ENCODE measurements at places on chromosomes 7 and 10.

DNA sequence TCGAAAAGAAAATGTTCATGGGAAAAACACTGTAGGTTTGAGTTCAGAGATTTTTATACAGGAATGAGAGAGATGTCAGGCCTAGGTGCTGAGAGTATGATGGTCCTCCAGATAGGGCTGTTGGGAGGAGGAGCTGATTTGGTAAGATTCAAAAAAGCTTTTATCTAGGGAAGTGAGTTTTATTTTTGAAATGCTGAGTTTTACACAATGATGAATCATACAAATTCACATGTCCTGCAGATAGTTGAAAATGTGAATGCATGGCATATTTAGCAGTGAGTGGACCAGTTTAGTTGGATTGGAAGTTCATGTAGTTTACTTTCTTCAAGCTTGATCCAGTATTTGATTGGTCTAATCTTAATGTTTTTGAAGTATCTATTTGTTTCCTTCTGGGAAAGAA, 154.8 kb downstream of the LRRC4 start:
- DNase-seq, result no peak

GRCh38 chr7:34091321-34091917, 186.1 kb downstream of the BMPER start:
- DNase-seq, result no peak

GRCh38 chr10:95266674-95267095, 24.1 kb downstream of the PDLIM1 start:
- DNase-seq, result no peak

DNA sequence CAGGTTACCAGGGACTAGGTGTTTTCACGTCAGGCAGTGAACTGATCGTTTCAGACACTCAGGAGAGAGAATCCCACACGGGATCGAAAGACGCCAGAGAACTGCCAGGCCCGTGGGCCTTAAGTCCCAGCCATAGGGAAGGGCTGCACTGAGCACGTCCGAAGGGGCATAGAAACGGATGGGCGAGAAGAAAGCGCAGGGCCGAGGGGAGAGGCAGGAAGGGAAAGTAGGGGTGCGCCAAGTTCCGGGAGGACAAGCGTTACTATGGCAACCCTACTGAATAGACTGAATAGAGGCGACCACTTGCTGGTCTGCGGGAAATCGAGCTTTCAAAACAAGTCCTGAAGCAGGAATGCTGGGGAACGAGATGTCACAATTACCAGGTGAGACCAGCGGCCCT, 421.3 kb upstream of the NUPR2 start:
- no peak for DNase-seq

GRCh38 chr7:90846192-90846591, 250.1 kb downstream of the CDK14 start:
- DNase-seq, result no peak

DNA sequence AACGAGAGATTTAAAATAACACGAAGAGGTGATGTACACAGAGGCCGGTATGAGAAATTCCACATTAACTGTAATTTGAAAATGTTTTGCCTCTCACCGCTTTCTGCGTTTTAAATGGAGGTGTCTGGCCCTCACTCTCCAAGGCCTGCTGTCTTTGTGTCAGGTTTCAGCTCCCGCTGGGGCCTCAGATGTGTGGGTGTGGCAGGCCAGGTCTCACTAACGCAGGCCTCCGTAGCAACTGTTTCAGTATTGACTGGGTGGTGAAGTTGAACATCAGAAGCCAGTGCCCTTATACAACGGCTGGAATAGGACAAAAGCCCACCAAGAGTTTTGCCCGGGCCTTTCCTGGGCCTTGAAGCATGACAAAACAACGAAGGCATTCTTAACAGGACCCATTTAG, 303.1 kb downstream of the ADARB2 start:
- DNase-seq, result no peak

DNA sequence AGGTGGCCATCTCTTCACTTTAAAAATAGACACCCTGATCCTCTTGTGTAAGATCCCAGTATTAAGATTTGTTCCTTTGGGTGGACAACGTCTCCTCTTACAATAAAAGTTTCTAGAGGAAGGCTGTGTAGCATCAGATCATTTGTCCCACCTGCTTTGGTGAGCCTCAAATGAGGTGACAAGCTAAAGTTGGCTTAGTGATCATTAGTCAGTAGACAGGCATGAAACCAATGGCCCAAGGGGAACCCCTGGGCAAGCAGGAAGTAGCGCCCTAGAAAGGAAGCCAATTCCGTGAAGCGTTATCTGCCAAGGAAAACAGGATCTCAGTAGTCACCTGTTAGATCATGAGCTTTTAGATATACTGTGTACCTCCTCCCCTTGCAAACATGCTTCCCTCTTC, 66.8 kb downstream of the PCGF5 start:
- no peak for DNase-seq

GRCh38 chr7:1917221-1918062, 247.4 kb downstream of the ELFN1 start:
- no peak for DNase-seq

- DNase-seq, result no peak
Measured at GRCh38 chr10:120132811-120133210, 240.3 kb downstream of the SEC23IP start.

All from activated naive CD4-positive, alpha-beta T cell treated with anti-CD3 and anti-CD28 coated beads, Interleukin-2, amount 50 U/mL, for 16 hours (primary cell).